ENCODE measurements at places on chromosomes 1 and 21.

DNA sequence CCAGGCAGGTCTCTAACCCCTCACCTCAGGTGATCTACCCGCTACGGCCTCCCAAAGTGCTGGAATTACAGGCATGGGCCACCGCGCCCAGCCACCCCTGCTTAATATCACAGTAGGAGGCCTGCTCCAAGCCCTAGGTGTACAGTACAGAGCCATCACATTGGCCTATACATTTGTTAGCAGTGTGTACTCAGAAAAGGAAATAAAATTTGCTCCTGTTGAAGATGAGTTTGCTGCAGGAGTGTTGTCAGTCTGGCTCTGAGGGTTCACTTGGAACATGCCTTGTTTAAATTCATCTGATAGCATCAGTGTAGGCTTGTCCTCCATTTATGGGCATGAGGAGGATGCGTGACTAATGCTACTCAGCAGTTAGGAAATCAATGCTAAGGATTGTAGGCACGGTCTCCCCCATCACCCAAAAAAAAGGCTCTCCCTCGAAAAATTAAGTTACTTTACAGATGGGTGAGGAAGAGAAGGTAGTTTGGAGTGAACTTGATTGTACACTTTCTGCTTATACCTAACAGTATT lies 4.6 kb upstream of the ENAH start:
- no peak for DNase-seq

- no peak for DNase-seq
Observed at GRCh38 chr21:46472246-46472645, 13.6 kb downstream of the DIP2A start.

DNA sequence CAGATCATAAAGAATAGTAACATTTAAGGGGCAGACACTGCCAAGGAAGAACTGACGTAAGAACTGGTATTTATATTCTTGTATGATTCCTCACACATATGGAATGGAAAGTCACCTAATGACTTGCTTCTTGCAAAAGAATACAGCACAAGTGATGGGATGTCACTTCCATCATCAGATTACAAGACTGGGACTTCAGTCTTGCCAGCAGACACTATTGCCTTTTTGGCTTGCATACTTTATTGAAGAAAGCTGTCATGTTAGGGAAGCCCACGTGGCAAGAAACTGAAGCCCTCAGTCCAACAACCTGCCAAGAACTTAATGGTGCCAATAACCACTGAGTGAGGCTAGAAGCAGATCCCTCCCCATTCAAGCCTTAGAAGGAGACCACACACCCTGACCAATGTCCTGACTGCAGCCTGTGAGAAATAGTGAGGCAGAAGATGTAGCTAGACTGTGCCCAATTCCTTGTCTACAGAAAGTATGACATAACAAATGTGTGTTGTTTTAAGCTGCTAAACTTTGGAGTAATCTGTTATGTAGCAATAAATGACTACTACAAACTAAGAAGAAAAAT lies 12.0 kb downstream of the EGLN1 start:
- DNase-seq, result no peak

GRCh38 chr1:100400404-100400803 lies 48.1 kb downstream of the CDC14A start:
- DNase-seq, result peak; percentile 90

DNA sequence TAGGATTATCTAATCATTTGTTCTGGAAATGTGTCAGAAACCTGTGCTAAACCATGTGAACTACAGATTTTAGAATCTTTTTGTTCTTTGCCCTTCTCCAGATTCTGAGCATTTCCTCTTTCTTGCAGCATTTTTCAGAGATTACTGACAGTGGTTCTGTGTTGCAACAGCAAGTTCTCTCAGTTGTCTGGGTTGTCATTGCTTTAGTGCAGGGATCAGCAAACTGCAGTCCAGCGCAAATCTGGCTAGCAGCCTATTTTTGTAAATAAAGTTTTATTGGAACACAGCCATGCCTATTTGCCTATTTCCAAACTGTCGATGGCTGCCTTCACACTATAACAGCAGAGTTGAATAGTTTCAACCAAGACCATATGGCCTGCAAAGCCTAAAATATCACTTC lies 66.3 kb upstream of the LRRC8D start:
- peak; percentile 64 for DNase-seq

- no peak for DNase-seq
Observed at GRCh38 chr1:31801458-31801857, 14.4 kb downstream of the SPOCD1 start.

- peak; percentile 67 for DNase-seq
Observed at GRCh38 chr1:8533124-8533523, 215.2 kb downstream of the SLC45A1 start.

DNA sequence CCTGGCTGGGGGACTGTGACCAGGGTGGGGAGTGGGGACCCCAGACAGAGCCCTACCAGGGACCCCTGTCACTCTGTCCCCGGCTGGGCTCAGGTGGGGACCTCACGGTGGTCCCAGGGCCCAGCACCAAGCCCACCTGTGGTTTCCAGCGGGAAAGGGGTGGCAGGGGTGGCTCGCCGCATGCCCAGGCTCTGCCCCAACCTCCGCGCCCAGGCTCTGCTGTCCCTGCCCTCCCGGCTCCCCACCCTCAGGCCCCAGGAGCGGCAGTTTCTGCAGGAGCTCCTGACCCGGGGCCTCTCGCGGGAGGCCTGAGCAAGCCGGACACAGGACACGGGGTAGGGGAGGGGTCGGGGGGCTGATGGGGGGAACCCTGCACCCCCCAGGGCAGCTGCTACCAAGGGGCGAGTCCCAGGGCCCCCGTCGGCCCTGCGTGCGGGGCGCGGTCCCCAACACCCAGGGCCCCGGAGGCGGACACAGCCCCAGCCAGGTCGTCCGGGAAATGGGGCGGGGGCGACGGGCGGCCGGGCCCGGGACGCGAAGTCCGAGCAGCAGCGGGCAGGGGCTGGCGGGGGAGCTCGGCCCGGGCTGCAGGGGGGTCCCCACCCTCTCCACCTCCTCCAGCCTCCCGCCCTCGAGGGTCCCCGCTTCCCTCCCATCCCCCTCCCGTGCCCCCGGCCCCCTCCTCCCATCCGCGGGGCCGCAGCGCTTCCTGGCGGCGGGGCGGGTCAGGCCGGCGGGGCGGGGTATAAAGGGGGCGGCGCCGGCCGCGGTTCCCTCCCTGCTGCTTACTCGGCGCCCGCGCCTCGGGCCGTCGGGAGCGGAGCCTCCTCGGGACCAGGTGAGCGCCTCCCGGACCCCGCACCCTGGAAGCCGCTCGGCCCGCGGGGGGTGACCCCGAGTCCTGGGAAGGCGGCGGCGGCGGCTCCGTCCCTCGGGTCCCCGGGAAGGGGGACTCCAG lies at the start of gene COL6A2:
Gene COL6A2, plus strand, starts transcription at position 777 of the 958 bp plus-strand sequence.
- DNase-seq, result peak; percentile 84

GRCh38 chr21:31592963-31593560 lies 66.4 kb upstream of the SOD1 start:
- DNase-seq, result no peak

- no peak for DNase-seq
Observed at GRCh38 chr1:240906477-240906876, 294.5 kb upstream of the GREM2 start.

- DNase-seq, result peak; percentile 52
Observed at GRCh38 chr1:211332036-211332616, 5.5 kb downstream of the TRAF5 start.
